ENCODE measurements at places on chromosomes 2 and 18. TPM values are rescaled to one million over a fixed set of nuclear protein-coding genes. Genes with fewer than 3 reads are reported as not detected.

DNA sequence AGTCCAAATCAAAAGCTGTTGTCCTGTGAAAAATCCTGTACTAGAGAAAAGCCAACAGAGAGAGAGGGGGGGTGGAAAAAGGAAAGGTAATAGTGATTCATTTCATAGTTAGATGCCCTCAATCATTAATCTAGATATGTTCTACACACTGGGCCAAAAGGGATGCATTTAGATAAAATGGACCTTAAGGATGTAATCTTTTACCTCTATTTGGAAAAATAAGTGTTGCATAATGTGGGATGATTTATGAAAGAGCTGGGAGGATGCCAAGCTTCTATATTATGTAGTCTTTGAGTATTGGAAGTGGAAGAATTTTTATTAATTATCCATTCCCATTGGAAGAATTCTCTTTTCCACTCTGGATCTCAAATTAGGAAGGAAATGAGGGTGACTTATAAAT is 480.5 kb upstream of the ZEB2 start:
- DNase-seq = no peak

DNA sequence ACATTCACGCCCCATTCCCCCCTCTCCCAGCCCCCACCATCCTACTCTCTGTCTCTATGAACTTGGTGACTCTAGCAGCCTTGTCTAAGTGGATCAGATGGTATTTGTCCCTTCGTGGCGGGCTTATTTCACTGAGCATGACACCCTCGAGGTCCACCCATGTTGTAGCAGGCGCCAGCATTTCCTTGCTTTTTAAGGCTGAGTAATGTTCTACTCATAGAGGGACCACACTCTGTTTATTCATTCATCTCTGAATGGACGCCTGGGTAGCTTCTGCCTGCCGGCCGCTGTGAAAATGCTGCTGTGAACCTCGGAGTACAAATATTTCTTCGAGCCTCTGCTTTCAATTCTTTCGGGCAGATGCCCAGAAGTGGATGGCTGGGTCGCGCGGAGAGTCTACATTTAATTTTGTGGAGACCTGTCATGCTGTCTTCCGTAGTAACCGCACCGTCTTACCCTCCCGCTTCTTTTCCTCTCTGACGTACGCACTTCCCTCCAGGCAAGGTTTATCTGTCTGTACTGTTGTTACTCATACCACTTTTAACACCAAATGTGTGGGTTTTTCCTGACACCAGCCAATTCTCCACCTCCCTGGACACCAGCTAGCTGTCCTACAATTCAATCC is 5.6 kb downstream of the CROCC2 start:
- DNase-seq = no peak

GRCh38 chr2:191266201-191266600 is 21.0 kb downstream of the MYO1B start:
- DNase-seq = no peak

Gene RAPGEF4
- total RNA-seq = 11.3 TPM

Gene CLEC4F
- total RNA-seq = not detected
